Activated T-helper 1 cell treated with anti-CD3 and anti-CD28 coated beads, Interleukin-2, amount 50 U/mL, for 16 hours (primary cell): ENCODE measurements at places on chromosomes 16 and 17.

GRCh38 chr16:22734368-22734767 lies 79.6 kb upstream of the HS3ST2 start:
- no peak for DNase-seq

DNA sequence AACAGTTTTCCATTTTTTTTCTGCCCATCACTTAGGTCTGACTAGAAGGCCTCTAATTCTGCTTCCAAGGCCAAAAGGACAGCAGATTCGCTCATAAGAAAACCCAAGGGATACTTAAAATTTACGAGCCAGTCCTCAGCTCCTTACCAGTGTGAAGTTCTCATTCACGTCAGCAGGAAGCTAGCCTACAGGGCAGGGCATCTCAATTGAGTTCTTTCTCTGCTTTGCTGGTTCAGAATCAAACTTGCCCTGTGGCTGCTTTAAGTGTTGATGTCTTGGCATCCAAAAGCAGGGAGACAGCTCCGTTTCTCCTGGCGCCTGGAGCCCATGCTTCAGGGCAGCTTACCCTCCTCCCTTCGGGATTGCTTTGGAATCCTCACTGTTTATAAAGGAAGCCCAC lies 136.0 kb downstream of the ANKFN1 start:
- no peak for DNase-seq

- DNase-seq, result peak; percentile 50
Observed at GRCh38 chr17:74453665-74454196, 12.7 kb upstream of the CD300A start.

GRCh38 chr16:30867747-30868146 lies 26.1 kb downstream of the BCL7C start:
- DNase-seq, result no peak

DNA sequence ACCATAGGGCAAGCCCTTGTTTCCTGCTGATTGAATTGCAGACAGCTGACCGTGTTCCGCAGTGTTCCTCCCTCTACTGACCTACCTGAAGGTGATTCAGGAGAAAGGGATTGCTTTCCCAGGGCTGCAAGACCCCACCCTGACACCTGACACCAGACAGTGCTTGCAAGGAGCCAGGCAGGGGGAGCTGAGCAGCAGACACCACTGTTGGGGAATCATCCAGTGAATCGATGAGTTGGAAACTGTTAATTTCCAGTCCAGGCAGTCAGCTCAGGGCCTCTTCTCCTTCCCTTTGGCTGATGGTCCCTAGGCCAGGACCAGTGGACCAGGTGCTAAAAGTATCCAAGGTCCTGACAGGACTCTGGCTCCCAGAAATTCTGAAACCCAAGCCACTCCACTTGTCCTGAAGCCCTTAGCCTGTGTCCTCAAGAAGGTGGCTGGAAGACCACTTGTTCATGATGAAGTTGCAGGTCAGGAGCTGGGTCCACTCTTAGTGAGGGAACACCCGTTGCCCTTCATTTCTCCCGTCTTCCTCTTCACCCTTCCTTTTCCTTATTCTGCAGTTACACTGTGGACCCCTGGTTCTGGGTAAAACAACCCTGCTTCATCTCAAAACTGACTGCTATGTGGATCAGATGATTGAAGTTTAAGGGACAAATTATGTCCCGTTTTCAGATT lies 9.5 kb upstream of the UNK start:
- DNase-seq, result no peak

GRCh38 chr17:32126325-32126724 lies 16.0 kb upstream of the RHOT1 start:
- DNase-seq, result no peak

- DNase-seq, result no peak
Observed at GRCh38 chr17:5753421-5753820, 169.1 kb upstream of the NLRP1 start.

GRCh38 chr16:11734653-11735043 lies 8.0 kb downstream of the TXNDC11 start:
- DNase-seq, result no peak

DNA sequence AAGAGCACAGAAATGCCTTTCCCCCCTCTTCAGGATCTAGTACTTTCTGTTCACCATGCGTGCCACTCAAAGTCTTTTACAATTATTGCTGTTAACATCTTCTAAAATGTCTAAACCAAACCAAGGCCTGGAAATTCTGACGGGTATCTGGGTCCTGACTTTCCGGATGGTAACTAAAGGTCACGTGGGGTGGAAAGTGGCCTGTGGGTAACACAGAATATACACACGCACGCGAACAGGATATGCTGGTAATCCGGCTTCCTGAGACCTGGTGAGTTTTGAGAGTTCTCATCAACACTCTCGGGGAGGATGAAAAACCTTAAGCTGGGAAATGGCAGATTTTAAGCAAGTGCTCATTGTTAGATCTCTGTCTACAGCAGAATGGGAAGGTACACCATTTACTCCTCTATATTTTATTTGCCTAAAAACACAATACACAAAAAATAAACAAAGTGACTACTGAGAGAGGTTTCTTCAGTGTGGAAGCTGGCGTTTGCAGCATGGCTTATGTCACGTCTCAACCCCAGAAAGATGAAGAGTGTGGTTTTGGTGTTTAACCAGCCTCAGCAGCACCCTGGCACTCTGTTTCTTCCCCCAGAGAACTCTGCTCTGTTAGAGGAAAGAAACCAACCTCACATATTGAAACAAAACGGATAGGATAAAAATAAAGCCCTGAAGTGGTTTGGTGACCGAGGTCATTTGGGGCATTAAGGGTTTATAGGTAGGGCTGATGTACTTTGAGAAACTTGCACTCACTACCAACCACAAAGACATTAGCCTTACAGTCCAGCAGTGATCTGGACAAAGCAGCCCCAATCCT lies 37.3 kb downstream of the SMG6 start:
- DNase-seq, result peak; percentile 72

- DNase-seq, result no peak
Observed at GRCh38 chr17:44905006-44906000, 6.1 kb upstream of the EFTUD2 start.

GRCh38 chr16:66116163-66117002 lies 250.1 kb upstream of the CDH5 start:
- DNase-seq, result no peak

DNA sequence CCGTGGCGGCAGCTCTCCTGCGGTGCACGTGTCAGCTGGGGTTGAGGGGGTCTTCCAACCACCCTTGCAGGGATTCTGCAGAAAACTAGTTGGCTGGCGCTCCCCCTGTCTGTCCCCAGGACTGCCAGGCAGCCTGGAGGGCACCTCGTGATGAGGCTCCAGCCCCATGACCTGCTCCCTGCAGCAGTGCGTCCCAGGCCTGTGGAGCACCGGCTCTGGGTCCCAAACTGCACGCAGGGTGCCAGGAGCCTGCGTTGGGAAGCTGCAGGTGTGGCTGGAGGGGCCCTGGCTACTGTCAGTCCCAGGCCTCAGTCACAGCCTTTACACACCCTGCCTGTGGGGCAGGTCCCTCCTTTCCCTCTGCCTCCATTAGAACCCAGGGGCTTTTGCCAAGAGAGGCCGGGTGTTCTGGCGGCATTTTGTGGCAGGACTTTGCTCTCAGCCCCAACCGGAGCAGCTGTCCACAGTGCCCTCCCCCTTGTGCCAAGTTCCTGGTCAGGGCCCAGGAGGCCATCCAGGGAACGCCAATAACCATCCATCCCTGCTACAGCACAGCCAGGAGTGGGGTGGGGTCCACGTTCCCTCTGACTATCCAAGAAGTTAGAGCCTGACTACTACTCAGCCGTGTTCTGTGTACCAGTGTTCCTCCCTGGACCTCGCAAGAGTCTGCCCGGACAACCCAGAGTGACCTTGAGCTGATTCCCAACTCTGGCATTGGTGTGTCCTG lies 9.2 kb downstream of the CHMP6 start:
- no peak for DNase-seq

DNA sequence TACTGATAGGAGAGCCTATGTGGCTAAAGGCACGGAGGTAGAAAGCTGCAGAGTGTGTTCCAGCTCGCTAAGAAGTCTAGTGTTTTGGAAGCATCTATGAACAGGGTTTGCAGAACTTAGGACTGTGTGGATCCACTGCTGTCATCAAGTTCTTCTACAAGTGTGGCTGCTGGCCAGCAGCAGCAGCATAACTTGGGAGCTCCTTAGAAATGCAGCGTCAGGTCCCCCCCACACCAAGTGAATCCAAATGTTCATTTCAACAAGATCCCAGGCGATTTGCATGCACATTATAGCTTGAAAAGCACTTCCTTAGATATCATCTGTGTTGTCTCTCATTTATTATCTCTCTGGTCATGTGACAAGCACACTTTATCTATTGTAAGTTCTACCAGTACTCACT lies 131.9 kb upstream of the SHISA6 start:
- no peak for DNase-seq

DNA sequence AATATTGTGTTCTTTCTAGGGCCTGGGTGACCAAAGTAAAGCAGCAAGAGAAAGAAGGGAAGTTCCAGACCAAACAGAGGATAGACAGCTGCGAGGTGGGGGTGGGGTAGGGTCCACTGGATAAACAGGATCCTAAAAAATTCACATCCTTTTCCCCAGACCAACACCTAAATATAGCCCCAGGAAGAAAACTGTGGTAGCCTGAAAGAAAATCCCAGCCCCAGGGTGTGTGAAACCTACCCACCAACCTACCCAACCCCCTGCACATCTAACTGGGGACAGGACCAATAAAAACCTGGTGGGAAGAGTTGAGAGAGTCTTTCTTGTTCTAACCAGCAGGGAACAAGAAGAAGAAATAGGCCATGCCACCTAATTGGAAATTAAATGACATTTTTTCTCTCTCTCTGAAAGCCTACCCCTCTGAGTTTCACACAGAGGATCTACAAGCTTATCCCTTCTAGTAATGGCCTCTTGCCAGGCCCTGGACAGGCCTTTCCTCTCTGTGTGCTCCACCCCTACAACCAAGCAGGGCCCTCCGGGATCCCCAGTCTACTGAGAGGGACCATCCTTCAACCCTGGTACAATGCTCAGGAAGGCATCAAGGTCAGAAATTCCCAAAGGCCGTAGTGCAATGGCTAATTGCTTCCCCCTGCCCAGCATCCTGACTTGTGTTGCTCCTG lies 12.0 kb downstream of the MYO18A start:
- DNase-seq, result no peak

DNA sequence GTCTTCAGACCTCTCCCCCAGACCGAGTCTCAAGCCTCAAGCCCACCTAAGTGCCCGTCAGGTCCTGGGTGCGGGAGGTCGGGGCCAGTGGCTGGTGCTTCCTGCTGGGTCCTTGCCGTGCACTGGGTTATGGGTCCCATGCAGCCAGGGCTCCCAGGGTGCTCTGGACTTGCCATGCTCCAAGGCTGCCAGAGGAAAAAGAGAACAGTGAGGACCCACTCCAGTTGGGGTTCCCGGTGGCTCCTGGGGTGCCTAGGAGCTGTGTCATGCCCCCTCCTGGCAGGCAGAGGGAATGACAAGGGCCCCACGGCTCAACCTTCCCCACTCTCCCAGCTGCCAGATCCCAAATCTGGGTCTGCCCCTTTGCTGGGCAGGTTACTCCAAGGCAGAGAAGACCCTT lies 3.8 kb downstream of the SNX20 start:
- DNase-seq, result no peak

GRCh38 chr17:57441270-57441600 lies 184.9 kb downstream of the MSI2 start:
- no peak for DNase-seq
